ENCODE measurements at places on chromosomes 1 and 21. TPM values are rescaled to one million over a fixed set of nuclear protein-coding genes. Genes with fewer than 3 reads are reported as not detected.
A peak's percentile ranks its signal among the peaks of the same experiment; 100 is the strongest.

- DNase-seq, result no peak
- no peak overlapping the region for H3K27ac ChIP-seq
- H3K4me1 ChIP-seq, result peaks cover 37% of the 10 kb centered on the region
- H3K36me3 ChIP-seq, result no peaks in the 10 kb centered on the region
Observed at GRCh38 chr1:28173151-28173979, 3.1 kb downstream of the PTAFR start.

The OPTC gene
- not detected for total RNA-seq

The OR2T11 gene
- total RNA-seq, result not detected

The CLEC20A gene
- total RNA-seq, result not detected

DNA sequence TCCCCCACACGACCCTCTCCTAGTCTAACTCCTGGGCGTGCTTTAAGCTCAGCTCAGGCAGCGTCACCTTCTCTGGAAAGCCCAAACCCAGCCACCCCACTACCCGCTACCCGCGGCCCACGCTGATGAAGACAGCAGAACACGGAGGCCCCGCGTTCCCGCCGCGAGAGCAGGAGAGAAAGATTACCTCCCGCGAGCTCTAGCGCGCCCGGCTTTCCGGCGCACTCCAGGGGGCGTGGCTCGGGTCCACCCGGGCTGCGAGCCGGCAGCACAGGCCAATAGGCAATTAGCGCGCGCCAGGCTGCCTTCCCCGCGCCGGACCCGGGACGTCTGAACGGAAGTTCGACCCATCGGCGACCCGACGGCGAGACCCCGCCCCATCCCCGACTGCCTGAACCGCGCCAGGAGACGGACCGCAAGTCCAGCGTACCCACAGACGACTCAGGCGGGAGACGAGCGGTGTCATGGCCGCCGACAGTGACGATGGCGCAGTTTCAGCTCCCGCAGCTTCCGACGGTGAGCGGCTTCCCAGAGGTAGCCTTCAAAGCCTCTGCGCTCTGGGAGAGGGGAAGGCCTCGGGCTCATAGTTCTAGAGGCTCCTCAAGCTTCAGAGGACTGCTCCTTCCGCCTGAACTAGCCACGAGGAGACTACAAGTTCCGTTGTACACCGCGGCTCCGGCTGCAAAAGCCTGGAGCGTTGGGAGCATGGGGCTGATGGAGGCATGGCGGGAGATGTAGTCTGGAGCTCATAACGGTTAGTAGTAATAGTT lies at the start of the genes MUTYH and TOE1:
MUTYH (minus strand) TSS at position 652 of the 770 bp plus-strand sequence. CDS start 5,935 bp downstream, outside the sequence.
TOE1 (plus strand) TSS at position 382 of the 770 bp plus-strand sequence; CDS start at position 465, 83 bp downstream.
- H3K27me3 ChIP-seq, result no peaks in the 10 kb centered on the region
- DNase-seq, result peak; percentile 99
- H3K27ac ChIP-seq, result peak within 1 kb of the TSS; percentile 99

DNA sequence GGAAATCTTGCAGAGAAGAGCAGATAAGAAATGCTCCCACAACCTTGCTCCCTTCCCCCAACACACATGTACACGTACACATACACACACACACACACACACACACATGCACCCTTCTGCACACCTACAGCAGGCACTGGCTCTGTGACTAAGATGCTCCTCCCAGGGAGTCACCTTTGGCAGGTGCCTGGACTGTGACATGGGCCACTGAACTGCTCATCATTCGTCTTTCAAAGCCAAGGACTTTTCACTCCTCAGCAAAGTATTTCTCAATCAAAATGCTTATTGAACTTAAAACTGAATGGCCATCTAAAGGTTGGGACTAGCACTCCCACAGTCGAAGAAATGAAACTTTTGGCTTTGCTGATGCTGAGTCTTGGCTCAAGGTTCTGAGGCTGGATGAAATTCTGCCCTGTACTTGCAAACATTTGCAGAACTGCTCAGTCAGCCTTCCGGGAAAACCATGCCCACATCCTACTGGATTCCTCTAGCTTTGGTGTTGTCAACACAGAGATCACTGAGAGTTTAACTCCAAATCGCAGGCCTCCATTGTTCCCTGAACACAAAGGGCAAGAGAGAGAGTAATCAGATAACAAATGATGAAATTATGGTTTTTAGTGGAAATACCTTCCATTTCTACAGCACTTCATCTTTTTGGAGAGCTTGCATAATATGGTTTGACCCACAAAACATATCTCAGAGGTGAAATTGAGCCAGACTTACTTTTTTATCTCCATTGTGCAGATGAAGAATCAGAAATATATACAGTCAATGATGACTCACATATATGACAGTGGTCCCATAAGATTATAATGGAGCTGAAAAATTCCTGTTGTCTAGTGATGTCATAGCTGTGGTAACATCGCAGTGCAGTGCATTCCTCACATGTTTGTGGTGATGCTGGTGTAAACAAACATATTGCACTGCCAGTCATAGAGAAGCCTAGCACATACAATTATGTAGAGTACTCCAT lies 72.4 kb upstream of the BCAR3 start:
- H3K27me3 ChIP-seq, result no peaks in the 10 kb centered on the region
- no peaks in the 10 kb centered on the region for H3K36me3 ChIP-seq
- no peak overlapping the region for H3K4me3 ChIP-seq
- peaks cover 21% of the 10 kb centered on the region for H3K4me1 ChIP-seq
- no peak for DNase-seq

- H3K36me3 ChIP-seq, result peaks cover 45% of the 10 kb centered on the region
- DNase-seq, result no peak
- no peak overlapping the region for H3K27ac ChIP-seq
- no peak overlapping the region for H3K4me3 ChIP-seq
Observed at GRCh38 chr1:156772728-156773497, 5.6 kb downstream of the PRCC start.

- H3K27me3 ChIP-seq, result peaks cover 43% of the 10 kb centered on the region
- H3K4me3 ChIP-seq, result peak overlapping the region; percentile 47
Observed at GRCh38 chr1:9425859-9426258, 113.4 kb upstream of the SLC25A33 start.

The CD34 gene
- total RNA-seq, result not detected

DNA sequence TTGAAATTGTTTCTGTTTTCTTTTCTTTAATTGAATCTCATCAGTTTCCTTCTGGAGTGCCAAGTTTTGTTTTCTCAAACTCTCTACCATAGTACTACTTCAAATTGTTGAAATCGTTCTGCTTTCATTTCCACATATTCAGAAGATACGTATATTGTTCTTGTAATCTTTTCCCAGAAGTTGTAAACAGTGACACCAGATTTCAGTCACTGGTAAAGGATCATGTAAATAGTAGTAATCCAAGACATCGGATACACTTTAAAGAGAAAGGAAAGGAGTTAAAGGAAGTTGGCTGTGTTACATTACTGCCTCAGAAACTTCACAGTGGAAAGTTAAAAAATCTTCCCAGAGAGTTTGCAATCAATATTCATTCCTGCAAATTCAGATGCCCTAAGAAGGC lies 67.5 kb downstream of the RGL1 start:
- H3K4me1 ChIP-seq, result peaks cover 15% of the 10 kb centered on the region
- H3K27me3 ChIP-seq, result no peaks in the 10 kb centered on the region
- H3K36me3 ChIP-seq, result peaks cover 4% of the 10 kb centered on the region
- no peak for DNase-seq
- peak overlapping the region; percentile 43 for H3K27ac ChIP-seq
- no peak overlapping the region for H3K4me3 ChIP-seq

DNA sequence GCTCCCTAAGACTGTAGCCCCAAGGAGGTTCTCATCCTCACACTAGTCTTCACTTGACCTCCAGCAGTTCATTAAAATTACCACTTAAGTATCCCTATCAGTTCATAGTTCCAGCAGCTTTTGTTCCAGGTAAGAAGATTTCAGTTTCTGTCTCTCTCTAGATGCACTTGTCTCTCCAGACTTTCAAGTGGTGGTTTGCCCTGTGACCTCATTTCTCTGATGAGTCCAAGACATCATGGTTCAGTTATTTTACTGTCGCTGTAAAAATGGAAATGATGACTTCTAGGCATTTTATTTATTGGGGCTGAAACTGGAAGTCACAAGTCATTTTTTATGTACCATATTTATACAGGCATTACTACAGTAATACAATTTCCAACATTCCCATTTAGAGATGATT lies 17.9 kb upstream of the RGS18 start:
- H3K27ac ChIP-seq, result no peak overlapping the region
- no peak overlapping the region for H3K4me3 ChIP-seq
- no peaks in the 10 kb centered on the region for H3K36me3 ChIP-seq
- no peak for DNase-seq

DNA sequence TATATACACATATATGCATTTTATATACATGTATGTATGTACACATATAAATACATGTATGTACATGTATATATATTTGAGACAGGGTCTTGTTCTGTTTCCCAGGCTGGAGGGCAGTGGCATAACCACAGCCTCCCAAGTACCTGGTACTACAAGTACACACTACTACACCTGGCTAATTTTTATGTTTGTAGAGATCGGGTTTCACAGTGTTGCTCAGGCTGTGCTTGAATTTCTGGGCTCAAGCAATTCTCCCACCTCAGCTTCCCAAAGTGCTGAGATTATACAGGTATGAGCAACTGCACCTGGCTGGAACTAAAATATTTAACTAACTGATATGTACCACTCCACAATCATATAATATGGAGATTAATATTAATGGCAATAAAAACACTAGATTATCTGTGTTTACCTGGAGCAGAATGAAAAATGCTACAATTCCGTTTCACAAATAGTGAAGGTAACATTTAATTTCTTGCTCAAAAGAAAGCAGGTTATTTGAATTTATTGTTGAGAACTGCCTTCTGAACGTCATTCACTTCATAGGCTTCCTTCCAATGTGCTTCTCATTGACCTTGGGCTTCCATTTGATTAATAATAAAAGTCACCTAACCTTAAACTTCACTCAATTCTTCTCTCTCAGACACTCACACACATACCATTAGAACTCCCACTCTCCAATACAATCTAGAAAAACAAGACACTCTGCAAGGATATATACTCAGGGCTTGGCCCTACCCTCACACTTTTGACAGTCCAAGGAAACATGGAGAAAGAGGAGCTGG lies 57.0 kb downstream of the PTGER3 start:
- peaks cover 3% of the 10 kb centered on the region for H3K27me3 ChIP-seq
- no peak overlapping the region for H3K4me3 ChIP-seq
- no peak for DNase-seq
- peaks cover 2% of the 10 kb centered on the region for H3K4me1 ChIP-seq
- no peak overlapping the region for H3K27ac ChIP-seq

GRCh38 chr1:27589841-27590426 lies 14.0 kb downstream of the AHDC1 start:
- no peaks in the 10 kb centered on the region for H3K27me3 ChIP-seq
- H3K4me1 ChIP-seq, result no peaks in the 10 kb centered on the region
- no peak for DNase-seq
- H3K27ac ChIP-seq, result no peak overlapping the region
- H3K36me3 ChIP-seq, result no peaks in the 10 kb centered on the region

GRCh38 chr1:176136891-176137290 lies 70.2 kb downstream of the COP1 start:
- H3K27me3 ChIP-seq, result no peaks in the 10 kb centered on the region
- peaks cover 42% of the 10 kb centered on the region for H3K36me3 ChIP-seq
- H3K4me1 ChIP-seq, result peaks cover 27% of the 10 kb centered on the region
- no peak overlapping the region for H3K4me3 ChIP-seq
- no peak for DNase-seq

The TINAGL1 gene
- not detected for total RNA-seq

DNA sequence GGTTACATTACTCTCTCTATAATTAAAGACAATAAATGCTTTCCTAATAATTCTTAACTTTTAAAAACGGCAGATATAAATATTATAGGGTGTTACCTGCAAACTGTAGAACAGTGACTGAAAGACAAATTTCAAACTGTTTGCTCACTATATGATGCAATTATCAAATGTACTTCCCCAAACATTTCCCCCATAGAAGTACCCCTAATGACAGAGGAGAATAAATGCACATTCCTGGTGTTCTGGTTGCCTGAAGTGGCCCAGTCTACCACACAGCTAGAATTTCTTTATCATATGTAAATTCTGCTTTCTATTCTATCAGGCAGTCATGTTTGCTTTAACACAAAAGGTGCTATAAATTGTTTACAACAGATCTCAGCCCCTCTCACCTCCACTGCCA lies 70.4 kb downstream of the VAV3 start:
- no peak overlapping the region for H3K4me3 ChIP-seq
- peak overlapping the region; percentile 46 for H3K27ac ChIP-seq
- H3K36me3 ChIP-seq, result peaks cover 14% of the 10 kb centered on the region
- no peak for DNase-seq
- peaks cover 44% of the 10 kb centered on the region for H3K4me1 ChIP-seq

The LCA5L gene
- total RNA-seq, result 0.27 TPM

DNA sequence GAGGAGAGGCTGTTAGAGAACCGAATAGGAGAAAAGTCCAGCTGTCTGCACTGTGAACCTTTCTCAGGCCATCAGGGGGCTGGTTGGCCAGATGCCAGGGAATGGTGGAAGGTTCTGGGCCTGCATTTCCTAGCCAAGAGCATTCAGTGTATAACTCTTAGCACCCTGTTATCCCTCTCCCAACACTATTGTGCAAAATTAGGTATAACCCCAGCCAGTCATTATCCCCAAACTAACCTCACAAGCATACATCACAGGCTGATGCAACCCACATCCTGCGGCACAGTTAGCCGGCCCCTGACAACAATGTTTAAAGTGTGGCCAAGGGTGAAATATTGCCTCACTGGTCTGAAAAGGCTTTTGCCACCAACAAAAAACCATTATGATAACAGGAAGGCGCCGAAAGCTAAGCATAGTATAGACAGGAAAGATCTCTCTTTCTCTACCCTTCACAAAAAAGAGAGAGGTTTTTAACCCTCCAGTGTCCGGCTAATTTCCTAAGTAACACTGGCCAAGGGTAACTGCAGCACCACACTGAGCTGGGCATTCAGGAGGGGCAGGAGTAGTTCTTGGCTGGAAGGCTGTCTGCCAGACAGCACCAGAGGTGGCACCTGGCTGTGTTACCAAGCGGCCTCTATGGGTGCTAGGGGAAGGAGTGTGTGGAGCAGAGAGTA lies 77.3 kb upstream of the BCAR3 start:
- no peak overlapping the region for H3K4me3 ChIP-seq
- DNase-seq, result no peak
- peak overlapping the region; percentile 52 for H3K27ac ChIP-seq
- H3K4me1 ChIP-seq, result peaks cover 7% of the 10 kb centered on the region
- H3K36me3 ChIP-seq, result no peaks in the 10 kb centered on the region

DNA sequence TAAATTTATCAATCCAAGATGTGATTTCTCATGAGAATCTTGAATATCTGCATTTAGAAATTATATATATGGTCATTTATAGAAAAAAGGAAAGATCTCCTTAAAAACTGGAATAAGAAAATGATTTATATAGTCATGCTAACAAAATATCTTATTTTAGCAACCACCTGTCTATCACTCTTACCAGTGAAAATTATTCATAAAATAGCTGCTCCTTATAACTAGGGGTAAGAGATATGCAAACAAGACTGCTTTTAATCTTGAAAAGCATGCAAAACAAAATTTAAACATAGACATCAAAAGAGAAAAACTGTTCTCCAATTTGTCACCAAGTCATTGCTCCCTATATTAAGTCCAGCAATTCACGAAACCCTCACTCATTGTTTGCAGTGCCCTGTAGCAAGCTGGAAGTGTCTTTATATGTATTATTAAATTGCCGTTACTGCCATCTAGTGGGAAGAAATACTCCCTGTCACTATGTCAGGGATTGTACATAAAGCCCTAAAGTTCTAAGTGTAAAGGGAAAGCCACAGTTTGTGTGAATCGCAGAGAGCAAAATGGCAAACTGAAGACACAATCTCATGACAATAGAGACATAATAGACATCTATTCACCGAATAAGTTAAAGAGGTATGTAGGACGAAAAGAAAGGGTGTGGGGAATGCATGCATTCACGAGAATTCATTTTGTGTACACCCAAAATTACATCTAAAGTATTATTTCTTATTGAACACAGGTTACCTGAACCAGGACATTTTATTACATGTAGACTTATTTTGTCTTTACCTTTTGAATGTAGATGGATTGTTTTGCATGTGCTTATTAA lies 600.5 kb downstream of the USP25 start:
- no peaks in the 10 kb centered on the region for H3K36me3 ChIP-seq
- H3K27ac ChIP-seq, result no peak overlapping the region
- no peaks in the 10 kb centered on the region for H3K27me3 ChIP-seq
- DNase-seq, result no peak
